Transverse colon (tissue), 4 donors: ENCODE measurements at places on chromosomes 13 and 19.

- DNase-seq = no peak
These were observed 302.8 kb downstream of the TEX29 start for GRCh38 chr13:111623208-111623607.

DNA sequence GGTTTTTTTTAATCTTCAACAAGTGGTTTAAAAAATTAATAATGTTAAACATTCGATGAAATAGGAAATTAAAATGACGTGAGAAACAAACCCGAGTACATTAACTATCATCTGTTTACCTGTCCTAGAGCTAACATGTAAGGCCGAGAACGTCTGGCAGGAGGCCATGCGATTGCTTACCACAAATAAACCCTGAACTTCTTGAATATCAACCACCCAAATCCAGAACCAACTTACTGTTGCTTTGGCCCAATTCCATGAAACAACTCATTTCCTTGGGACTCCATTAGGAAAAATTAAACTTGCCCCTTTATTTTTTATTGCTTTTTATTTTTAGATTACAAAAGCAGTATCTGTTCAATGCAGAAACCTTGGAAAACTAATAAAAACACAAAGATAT lies 228.9 kb upstream of the IRS2 start:
- no peak for DNase-seq

DNA sequence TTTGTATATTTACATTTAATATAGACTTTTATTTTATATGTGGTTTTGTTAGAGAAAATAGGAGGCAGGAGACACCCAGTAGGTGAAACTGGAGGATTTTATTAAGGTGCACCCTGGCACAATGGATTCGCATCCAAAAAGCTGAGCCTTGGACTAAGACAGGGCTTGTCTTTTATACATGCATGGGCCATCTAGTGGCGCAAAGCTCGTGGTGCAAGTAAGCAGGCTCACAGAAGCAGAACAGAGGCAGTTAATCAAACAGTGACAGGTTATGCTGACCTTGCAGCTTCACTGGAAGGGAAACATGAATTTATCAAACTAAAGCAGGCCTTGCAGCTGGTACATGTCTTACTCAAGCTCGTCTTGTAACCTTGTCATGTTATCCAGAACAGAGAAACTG lies 58.8 kb upstream of the ZNF681 start:
- DNase-seq = peak; percentile 28

GRCh38 chr19:18282021-18282787 lies 782 bp upstream of the JUND start:
- DNase-seq = no peak

- peak; percentile 28 for DNase-seq
These were observed 401 bp upstream of the ZNF765 start for GRCh38 chr19:53394522-53394973.

GRCh38 chr19:3323026-3323425 lies 43.4 kb upstream of the NFIC start:
- no peak for DNase-seq

DNA sequence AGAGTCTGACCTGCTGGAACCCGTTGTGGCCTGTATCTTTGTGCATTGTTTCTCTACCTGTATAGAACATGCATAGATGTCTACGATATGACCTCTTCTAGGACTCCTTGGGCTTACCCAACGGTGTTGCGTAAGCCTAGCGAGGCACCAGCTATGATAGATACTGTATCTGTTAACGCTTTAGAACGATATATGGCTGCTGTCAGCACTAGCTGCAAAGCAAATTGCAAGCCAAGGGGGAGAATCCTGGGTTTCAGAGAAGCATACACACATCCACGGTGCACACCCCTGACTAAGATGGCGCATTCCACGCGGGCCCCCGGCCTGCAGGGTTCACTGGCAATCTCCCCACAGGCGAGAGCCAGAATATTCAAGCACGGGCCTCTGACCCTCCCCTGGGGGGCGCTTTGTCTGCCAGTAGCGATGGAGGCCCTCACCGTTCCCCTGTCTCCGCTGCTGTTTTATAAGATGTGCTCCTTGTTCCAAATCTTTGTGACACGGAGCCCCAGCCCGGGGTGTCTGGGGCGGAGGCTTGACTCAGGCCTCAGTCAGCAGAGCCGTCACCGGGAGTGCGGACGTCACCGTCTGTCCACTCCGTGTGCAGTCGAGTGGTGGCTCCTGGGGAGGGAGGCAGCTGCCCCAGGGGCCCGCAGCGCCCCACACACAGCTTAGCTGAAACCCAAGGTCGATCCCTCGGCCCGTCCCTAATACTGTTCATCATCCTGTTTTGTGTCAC lies 12.9 kb upstream of the RPS15 start:
- no peak for DNase-seq

DNA sequence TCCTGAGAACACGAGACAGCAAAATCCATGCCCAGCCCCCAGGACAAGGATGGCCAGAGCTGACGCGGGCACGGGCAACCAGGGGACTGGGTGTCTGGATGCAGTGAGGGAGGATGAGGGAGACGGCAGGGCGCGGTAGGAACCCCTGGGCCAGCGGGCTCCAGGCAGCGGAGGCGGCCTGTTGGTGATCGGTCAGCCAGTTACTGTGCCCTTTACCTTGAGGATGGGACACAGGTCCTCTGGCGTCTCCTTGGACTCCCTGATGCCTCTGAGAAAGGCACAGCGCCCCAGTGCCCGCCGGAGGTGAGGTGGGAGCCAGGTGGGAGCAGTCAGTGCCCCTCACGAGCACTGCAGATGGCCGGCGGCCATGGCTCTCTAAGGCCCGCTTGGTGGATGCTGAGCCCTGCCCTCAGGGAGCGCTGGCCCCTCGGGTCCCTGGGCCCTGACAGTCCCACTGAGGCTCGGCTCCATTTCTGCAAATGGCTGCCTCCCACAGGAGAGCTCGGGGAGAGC lies 31.2 kb downstream of the C13orf46 start:
- DNase-seq = no peak

GRCh38 chr13:75579529-75579928 lies 29.9 kb downstream of the UCHL3 start:
- DNase-seq = no peak

- DNase-seq = no peak
These were observed 340.6 kb downstream of the TEX29 start for GRCh38 chr13:111661052-111661451.

DNA sequence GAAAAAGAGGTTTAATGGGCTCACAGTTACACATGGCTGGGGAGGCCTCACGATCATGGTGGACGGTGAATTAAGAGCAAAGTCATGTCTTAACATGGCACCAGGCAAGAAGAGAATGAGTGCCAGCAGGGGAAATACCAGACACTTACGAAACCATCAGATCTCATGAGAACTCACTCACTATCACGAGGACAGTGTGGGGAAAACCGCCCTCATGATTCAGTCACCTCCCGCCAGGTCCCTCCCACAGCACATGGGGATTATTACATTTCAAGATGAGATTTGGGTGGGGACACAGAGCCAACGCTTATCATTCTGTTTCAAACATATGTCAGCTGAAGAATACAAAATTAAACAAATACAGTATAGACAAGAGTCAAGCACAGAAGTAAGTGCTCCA lies 165.1 kb downstream of the PCCA start:
- DNase-seq = no peak
